CD4-positive, alpha-beta T cell (primary cell): ENCODE measurements at places on chromosomes 4 and X.

- peak; percentile 80 for DNase-seq
Measured at GRCh38 chrX:74015379-74016019, 288.5 kb upstream of the ZCCHC13 start.

DNA sequence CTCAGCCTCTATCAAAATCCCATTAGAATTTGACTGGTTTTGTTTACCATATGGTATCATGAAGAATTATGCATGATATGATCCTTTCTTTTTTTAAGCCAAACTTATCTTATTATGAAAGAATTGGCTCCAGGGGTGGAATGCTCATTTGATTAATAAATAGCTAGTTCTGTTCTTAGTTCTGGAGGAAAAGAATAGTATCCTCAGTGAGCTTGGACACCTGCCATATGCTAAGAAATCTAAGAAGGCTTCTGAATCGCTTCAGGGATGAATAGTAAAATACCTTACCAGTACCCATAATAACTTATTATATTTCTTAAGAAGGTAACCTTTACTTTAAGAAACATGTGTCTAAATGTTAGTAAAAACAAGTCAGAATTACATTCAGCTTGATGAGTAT lies 803.6 kb downstream of the ADGRL3 start:
- DNase-seq, result no peak

DNA sequence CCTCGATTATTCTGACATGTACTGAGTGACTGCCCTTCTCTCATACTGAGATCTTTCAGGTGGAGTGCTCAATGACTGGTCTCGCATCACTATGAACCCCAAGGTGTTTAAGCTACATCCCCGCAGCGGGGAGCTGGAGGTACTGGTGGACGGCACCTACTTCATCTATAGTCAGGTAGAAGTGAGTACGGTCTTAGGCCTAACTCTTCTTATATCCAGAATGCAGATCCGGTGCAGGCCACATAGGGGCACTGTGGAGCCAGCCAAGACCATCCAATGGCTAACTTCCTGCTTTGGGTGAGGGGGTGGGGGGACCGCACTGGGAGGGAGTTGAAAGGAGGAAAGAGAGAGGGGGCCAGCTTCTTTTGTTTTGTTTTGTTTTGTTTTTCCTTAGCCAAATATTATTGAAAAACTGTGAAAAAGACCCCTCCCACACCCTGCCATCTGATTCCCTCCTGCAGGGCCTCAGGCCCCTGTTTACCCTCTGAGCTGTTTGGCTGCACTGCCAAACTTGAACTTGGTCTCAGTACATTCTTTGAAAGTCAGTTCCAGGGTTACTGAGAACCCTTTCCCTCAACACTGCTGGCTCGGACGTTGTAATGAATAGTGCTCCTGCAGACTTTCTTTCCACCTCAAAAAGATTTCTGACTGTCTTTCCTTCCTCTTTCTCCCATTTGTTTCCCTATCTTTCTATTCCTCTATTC lies 16.2 kb downstream of the AWAT2 start:
- DNase-seq, result peak; percentile 5

DNA sequence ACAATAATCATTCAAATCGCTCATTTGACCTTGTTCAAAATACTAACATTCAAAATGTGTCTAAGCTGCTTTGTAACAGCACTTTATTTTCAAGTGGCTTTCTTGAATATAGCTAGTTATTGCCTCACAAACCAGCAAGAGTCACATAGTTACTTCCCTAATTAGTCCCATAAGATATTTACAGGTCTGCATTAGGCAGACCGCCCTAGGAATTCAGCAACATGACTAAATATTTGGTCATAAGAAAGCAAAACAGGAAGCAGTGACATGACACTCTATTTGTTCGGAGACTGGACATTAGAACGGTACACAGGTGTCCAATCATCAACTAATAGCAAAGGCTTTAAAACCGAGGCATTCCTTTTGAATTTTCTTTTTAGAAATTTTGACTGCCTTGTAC lies 262.0 kb downstream of the COL25A1 start:
- DNase-seq, result no peak

DNA sequence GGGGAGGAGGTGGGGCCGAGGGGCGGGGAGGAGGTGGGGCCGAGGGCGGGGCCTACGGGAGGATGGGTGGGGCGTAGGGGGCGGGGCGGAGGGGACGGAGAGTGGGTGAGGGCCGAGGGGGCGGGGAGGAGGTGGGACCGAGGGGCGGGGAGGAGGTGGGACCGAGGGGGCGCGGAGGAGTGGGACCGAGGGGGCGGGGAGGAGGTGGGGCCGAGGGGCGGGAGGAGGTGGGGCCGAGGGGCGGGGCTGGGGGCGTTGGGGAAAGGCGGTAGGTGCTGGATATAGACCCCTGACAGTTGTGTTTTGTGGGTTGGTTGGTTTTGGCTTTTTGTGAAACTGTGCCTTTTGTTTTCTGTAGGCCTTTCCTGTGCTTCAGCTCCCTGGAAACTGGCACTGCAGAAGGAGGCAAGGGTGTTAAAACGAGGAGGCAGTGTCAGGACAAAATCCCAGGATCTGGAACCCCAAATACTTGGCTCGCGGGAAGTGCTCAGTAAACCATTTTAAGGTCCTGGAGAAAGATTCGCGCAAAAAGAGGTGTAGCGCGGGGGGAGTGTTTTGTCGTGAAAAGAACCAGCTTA lies 580 bp upstream of the MMGT1 start:
- DNase-seq, result peak; percentile 67

DNA sequence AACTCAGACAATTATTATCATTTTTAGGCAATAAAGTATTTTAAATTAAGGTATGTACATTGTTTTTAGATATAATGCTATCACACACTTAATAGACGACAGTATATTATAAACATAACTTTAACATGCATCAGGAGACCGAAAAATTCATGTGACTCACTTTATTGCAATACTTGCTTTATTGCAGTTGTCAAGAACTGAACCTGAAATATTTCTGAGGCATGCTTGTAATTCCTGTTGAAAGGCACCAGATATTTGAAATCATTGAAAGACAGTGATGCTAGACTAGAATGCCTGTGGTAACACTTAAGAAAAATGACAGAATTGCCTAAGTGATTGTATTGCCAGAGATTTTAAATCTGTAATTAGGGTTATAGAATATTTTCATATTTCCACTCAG lies 175.6 kb upstream of the MAGEB2 start:
- DNase-seq, result no peak

- DNase-seq, result no peak
Measured at GRCh38 chr4:5912614-5913019, 19.7 kb upstream of the CRMP1 start.

- DNase-seq, result no peak
Measured at GRCh38 chrX:124289443-124289842, 43.0 kb upstream of the TEX13D start.

GRCh38 chr4:74659576-74660411 lies 134.5 kb downstream of the BTC start:
- DNase-seq, result no peak
